ENCODE measurements at places on chromosomes 3 and 15.

GRCh38 chr3:70989174-70989573, 594.4 kb downstream of the FOXP1 start:
- no peak for DNase-seq

DNA sequence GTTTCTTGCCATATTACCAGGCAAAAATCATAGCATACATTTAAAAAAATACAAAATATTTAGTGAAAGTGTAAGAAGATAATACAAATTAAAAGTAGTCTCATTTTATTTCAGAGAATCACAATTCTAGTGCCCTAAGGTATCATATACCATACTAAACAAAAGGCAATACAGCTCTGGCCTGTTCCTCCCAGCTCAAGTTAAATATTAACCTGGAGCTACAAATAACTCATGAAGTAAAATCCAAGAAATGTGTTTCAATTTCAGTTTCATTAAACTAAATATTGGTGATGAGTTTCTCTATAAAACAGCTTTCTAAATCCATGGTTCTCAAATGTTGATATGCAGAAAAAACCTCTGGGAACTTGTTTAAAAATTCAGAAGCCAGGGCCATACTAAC, 67.7 kb downstream of the INO80 start:
- no peak for DNase-seq

GRCh38 chr3:184766555-184767261, 45.3 kb upstream of the VPS8 start:
- no peak for DNase-seq

DNA sequence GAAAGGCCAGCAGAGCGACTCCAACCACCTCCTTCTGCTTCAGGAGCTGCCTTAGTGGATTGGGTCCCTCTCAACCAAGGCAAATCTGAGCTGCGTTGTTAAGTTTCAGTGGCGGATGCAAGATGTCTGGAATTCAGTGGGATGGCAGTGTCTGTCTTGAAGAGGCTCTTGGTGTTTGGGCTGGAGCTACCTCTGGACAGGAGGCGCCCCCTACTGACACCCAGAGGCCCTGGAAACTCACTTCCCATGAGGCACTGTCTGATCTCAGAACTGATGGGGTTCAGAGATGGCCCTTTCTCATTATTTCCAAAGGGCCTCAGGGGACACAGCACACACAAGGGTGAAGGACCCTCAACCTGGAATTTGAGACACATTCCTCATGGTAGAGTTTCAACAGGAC, 6.0 kb upstream of the SLC28A1 start:
- DNase-seq: peak; percentile 46

DNA sequence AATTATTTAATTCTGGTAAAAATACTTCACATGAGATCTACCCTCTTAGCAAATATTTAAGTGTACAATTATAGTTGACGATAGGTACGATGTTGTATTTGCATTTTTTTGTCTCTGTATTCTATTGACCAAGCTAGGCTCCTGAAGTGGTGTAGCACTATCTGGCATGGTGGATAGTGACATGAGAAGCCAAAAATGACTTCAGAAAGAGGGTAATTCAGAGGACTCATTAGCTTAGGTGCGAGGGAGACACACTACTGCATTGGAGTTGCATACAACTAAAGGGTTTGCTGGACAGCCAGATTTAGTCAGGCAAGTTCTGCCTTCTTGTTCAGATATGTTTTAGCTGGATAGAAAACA, 50.6 kb downstream of the KBTBD8 start:
- DNase-seq: no peak

- DNase-seq: no peak
Measured at GRCh38 chr15:91331581-91331980, 231.5 kb downstream of the SV2B start.

DNA sequence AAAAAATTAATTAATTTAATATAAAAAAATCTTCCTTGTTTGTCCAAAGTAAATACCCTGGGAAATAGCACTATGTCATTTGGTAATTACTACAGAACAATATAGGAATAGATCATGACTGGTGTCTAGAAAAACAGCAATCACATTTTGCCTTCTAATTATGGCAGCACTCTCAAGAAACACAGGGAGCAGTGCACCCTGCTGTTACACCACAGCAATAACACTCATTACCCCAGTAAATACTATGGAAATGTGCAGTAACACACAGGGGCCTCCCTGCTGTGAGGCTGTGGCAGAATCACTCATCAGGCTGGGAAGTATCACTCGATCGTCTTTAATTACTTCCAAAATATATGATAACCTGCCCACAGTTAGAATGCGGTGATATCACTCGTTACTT, 646.0 kb downstream of the TUSC7 start:
- DNase-seq: no peak

DNA sequence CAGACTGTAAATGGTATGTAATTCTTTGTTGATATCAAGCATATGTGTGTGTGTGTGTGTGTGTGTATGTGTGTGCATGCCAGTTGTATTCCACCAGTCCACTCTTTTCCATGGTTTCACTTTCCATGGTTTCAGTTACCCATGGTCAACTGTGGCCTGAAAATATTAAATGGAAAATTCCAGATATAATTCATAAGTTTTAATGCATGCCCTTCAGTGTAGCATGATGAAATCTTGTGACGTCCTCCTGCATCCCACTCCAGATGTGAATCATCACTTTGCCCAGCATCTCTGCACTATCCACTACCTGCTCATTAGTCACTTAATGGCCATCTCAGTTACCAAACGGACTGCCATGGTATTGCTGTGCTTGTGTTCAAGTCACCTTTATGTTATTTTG, 215.9 kb downstream of the GBE1 start:
- no peak for DNase-seq

GRCh38 chr3:149620291-149621020, 37.4 kb downstream of the WWTR1 start:
- no peak for DNase-seq

GRCh38 chr3:58167431-58168351, 43.1 kb downstream of the DNASE1L3 start:
- DNase-seq: peak; percentile 42

- peak; percentile 5 for DNase-seq
Measured at GRCh38 chr3:156382458-156383346, 172.2 kb downstream of the SSR3 start.

- no peak for DNase-seq
Measured at GRCh38 chr3:65996589-65996988, 42.1 kb downstream of the MAGI1 start.

GRCh38 chr3:99625643-99626416, 12.6 kb upstream of the COL8A1 start:
- DNase-seq: no peak

DNA sequence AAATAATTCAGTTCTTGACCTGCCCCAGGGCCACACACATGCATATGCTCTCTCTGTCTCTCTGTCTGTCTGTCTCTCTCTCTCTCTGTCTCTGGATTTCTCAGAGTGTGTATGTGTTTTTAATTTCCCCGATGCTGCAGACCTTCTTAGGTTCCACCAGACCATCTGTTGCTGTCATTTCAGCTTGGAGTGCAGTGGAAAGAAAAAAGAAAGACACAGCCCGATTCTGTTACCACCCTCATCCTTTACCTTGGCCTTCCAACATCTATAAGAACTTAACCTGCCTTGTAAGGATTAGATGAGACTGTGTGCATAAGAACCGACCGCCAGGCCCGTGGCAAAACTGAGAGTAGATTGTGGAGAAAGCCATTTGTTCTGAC, 9.7 kb upstream of the PGPEP1L start:
- DNase-seq: no peak

DNA sequence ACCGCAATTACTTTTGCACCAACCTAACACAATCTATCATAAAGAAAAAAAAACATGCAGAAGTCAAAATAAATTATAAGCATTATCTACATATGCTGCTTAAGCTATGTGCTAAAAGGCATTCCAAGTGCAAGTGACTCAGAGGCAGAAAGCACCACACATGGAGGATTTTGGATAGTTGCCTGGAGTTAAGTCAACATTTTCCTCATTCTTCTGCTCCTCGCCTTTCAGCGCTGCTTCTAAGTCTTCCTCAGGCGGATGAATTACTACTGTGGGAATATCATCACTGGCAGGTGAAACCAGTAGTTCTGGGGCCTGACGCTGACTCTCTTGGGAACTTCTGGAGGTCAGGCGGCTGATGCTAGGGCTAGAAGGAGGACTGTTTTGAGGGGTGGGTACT, 53.1 kb downstream of the SLC4A7 start:
- DNase-seq: no peak

DNA sequence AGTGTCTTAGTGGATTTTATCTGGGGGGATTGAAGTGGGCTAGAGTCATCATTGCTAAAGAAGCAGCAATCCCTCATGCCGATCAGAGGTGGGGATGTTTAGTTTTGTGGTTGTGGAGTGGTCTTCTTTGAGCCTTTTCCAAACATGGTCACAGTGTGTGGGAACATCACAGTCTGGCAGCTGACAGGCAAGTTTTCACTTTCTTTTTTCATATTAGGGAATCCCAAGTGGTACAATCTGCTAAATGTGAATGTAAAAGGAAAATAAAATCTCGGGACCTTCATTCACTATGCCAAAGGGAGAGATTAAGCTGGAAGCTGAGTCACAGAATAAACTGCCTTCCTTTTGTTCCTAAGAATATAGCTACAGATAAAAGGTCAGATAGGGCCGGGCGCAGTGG, 10.4 kb upstream of the CX3CR1 start:
- no peak for DNase-seq

- no peak for DNase-seq
Measured at GRCh38 chr3:52777959-52778805, 783 bp downstream of the ITIH1 start.

GRCh38 chr3:112814266-112814665, 32.4 kb downstream of the CD200R1L start:
- DNase-seq: no peak

GRCh38 chr3:10351013-10351735, 30.3 kb upstream of the SEC13 start:
- DNase-seq: no peak

DNA sequence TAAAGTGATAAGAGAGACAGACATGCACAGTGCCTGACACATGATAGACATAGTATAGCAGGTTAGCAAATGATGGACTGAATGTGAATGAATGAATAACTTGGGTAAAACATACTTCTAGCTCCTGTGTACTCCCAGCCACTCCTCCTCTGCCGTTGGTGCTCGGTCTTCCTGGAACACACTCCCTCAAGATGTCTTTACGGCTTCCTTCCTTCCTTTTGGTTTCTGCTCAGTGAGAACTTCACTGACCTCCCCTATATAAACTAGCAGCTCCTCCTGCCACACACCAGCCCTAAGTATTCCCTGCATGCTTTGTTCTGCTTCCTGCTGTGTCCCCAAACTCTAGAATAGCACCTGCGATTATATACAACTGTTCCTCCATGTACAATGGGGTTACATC, 50.2 kb downstream of the RAD54L2 start:
- DNase-seq: no peak

GRCh38 chr3:156300929-156301840, 180.8 kb downstream of the KCNAB1 start:
- DNase-seq: no peak

- no peak for DNase-seq
Measured at GRCh38 chr3:58419780-58420507, 13.7 kb downstream of the PDHB start.

GRCh38 chr15:59594493-59594942, 17.1 kb upstream of the GCNT3 start:
- DNase-seq: no peak

Measured in activated CD4-positive, alpha-beta T cell treated with anti-CD3 and anti-CD28 coated beads, Interleukin-2, amount 50 U/mL, for 4 hours (primary cell).